Activated CD8-positive, alpha-beta memory T cell treated with anti-CD3 and anti-CD28 coated beads for 24 hours (primary cell): ENCODE measurements at places on chromosomes 7 and 10.

GRCh38 chr7:116741625-116742316 is 69.8 kb downstream of the MET start:
- DNase-seq = no peak

DNA sequence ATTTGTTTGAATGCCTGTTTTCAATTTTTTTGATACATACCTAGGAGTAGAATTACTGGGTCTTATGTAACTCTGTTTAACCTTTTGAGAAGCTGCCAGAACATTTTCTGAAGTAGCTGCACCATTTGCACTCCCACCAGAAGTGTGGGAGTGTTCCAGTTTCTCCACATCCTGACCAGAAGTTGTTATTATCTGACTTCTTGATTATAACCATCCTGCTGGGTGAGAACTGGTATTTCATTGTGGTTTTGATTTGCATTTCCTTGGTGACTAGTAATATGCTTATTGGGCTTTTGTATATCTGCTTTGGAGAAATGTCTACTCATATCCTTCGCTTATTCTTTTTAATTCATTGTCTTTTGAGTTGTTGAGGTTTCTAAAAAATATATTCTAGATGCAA is 117.2 kb upstream of the GLCCI1 start:
- no peak for DNase-seq

DNA sequence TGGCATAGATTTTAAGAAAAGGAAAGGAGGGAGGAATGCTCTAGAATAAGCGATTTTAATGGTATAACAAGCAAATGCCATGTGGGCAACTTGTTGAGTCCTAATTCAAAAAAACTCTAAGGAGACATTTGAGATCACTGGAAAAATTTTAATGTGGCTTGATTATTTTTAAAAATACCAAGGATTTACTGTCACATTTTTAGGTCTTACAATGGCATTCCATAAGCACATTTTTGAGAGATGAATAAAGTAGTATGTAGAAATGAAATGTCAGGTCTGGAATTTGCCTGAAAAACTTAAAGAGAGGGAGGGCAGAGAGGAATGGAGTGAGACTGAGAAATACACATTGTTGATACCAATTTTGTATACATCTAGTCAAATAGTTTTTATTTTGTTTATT is 20.3 kb downstream of the NCAPG2 start:
- no peak for DNase-seq

DNA sequence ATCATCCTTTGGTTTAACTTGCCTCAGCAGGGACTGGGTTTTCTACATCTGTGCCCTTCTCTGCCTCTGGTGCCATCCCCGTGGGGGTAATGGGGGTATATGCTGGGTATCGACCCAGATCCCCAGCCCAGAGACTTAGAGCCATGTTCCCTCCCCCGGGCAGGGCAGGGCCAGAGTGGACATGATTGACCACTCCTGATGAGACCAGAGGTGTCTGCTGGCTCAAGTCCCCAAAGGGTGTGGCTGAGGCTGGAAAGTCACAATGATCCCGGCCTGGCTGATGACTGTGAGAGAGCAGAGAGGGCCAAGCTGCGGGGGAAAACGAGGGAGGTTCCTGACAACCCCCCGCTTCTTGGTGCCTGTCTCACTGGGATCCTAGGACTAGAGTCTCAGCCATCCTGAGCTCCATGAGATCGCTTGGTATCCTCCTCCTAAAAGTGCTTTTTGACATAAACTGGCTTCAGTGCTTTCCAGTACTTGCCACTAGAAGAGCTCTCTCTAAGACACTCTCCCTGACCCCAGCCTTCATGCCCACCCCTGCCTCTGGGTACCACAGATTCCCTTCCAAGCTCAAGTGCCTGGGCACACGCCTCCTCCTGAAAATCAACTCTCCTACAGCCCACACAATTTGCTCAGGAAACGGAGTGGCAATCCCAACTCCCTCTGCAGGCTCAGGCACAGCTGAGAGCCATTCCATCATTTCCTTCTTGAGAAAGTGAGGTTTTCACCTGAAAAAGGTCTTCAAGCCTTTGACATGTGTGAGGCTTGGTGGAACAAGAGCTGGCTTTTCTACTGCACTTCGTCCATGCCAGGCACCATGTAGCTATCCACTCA is 33.9 kb downstream of the DRGX start:
- DNase-seq = peak; percentile 42

DNA sequence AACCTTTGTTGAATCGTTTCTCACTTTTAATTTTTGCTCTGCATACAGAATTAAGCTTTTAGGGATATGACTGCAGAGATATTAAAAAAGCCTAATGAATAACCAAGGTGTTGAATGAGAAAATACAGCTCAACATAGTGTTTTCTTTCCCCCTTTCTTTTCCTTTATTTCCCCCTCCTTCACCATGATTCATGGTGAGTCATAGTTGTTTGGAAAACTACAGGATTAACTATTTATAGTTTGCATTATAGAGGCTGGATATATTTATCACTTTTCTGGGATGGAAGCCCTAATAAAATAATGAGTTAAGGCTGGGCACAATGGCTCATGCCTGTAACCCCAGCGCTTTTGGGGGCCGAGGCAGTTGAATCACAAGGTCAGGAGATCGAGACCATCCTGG is 115.0 kb downstream of the DNAJB9 start:
- no peak for DNase-seq

- DNase-seq = peak; percentile 67
Observed at GRCh38 chr10:79445977-79446757, 743 bp upstream of the ZCCHC24 start.

DNA sequence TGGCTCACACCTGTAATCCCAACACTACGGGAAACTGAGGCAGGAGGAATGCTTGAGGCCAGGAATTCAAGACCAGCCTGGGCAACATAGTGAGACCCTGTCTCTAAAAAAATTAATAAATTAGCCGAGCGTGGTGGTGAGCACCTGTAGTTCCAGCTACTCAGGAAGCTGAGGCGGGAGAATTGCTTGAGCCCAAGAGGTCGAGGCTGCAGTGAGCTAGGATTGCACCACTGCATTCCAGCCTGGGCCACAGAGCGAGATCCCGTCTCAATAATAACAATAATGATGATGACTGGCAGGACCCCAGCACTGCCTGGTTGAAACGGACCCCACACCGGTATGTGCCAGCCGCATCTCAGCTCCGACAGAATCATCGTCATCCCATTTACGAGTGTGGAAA is 93.0 kb downstream of the ELFN1 start:
- DNase-seq = no peak

DNA sequence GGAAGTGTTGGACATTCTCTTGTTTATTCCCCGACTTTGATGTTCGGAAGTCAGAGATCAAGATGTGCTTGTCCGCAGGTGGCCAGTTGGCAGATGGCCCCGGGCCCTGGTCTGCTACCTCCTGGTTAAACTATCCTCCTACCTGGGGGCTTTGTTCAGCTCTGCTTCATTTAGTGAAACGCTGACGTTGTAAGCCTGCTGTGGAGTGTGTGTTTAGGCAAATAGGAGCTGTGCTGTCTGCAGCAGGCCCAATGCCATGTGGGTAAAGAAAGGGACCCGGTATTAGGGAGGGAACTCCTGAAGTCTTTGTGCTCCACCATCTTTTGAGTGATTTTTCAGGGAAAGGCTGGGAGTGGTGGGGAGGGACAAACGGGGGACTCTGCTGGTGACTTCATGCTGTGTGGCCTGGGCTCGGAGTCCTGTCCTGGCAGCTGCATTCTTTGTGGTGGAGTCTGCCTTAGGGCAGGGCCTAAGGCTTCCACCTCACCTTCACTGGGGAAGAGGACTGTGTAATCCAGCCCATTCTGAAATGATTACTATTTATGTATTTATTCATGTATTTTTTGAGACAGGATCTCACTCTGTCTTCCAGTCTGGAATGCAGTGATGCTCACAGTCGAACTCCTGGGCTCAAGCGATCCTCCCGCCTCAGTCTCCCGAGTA is 171.1 kb upstream of the KLF6 start:
- DNase-seq = no peak

DNA sequence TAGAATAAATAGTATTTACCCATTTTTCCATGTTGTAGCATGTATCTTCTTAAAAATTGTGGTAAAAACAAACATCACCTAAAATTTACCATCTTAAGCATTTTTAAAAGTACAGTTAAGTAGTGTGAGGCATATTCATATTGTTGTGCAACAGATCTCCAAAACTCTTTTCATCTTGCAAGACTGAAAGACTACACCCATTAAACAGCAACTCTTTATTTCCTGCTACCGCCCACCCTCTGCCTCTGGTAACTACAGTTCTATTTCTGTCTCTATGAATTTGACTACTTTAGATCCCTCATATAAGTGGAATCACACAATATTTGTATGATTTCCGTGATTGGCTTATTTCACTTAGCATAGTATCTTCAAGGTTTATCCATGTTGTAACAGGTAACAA is 40.0 kb upstream of the AGBL3 start:
- DNase-seq = no peak

GRCh38 chr10:46526682-46527038 is 29.8 kb downstream of the GPRIN2 start:
- no peak for DNase-seq

- DNase-seq = no peak
Observed at GRCh38 chr7:142139597-142140400, 28.3 kb downstream of the MGAM2 start.

DNA sequence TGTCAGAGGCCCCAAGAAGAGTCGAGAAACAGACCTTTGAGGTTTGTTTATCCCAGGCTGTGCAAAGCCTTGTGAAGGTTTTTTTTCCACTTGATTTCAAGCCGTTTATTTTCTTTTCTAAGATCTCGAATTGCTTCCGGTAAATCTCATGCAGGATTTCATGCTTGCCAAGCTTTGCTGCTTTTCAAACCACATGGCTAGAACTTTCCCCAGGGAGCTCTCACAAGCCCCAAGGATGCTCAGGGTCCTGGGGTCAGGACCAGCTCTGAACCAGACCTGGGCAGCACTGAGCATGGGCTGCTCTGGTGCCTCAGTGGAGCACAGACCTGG is 48.0 kb upstream of the AQP1 start:
- no peak for DNase-seq

DNA sequence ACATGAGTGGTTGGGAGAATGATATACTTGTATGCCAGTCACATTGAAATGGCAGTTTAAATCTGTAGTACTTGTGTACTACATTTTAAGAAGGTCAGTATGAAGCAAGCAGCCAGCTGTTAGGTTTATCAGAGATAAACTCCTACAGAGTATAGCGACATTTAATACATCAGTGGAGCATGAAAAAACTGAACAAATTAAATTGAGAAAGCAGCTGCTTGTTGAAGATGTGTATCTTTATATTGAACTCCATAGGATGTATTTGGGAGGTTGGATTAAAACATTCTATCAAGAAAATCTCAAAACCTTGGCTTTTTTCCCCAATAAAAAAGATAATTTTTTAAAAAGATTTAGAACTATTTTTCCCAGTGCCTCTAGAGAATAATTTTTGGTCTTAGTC is 47.8 kb downstream of the PHF14 start:
- no peak for DNase-seq

- DNase-seq = no peak
Observed at GRCh38 chr7:47294556-47295222, 287.2 kb downstream of the TNS3 start.

- no peak for DNase-seq
Observed at GRCh38 chr7:145088111-145088745, 252.4 kb upstream of the TPK1 start.

DNA sequence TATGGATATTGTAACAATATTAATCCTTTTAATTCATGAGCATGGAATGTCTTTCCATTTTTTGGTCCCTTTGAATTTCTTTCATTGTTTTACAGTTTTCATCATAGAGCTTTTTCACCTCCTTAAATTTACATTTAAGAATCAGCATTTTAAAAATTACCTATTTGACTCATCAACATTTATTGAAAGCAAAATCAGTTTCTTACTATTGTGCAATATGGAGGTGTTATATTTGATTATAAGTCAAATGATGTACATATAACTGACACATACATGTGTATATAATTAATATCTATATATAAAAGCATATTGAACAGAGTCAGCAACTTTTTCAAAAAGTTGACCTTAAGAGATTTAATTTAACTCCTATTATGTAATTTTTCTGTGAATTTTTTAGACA is 52.2 kb downstream of the SHOC2 start:
- no peak for DNase-seq

DNA sequence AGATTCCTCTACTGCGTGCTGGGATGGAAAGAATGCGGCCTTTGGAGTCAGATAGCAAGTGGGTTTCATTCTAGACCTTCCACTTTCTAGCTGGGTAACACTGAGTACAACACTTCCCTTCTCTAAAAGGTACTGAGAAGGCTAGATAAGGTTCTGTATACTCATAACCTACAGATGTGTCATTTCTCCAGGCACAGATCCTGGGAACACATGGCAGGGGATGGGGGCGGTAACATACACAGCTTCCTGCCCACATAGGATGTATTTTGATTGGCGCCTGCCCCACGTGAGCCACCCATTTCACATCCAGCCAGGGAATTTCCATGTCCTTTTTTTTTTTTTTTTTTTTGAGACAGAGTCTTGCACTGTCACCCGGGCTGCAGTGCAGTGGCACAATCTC is 31.8 kb downstream of the KLRG2 start:
- DNase-seq = no peak

DNA sequence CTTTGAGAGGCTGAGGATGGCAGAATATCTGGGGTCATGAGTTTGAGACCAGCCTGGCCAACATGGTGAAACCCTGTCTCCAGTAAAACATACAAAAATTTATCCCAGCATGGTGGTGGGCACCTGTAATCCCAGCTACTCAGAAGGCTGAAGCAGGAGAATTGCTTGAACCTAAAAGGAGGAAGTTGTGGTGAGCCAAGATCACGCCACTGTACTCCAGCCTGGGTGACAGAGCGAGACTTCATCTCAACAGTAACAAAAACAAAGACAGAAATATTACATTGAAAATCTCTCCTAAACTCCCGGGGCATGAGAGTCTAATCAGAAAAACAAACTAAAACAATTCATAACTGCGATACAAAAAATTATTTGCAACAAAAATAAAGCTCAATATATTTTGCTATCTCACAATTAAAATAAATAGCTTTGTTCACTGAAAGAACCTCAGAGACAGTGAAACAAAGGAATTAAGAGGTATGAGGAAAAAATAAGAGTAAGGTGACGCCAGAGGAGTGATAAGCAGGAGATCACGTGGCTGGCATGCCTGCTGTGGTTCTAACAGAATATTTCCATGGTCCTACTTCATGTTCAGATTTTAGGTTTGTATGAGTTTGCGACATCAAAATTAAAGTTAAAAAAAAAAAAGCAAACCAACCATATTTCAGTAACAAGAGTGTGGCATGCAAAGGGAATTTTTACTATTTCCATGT is 527.7 kb upstream of the POM121L12 start:
- no peak for DNase-seq

GRCh38 chr10:62077330-62078015 is 176.0 kb downstream of the ARID5B start:
- DNase-seq = no peak

DNA sequence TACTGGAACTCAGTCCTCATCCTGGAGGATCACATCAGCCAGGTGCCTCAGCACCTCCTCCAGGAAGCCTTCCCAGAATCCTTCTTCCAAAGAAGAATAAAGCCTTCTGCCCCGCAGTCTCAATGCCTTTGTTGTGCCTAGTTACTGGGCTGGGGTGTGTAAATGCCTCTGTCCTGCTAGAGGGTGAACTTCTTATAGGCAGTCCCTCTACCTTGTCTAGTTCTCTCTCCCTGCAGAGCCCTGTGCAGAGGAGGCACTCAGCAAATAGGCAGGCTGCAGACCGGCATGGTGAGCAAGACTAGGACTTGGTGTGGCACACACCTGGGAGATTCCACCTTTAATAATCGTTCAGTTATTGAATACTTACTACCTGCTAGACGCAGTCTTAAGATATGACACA is 104.7 kb upstream of the PCBD1 start:
- DNase-seq = no peak

GRCh38 chr7:107046491-107047259 is 2.2 kb downstream of the PRKAR2B start:
- DNase-seq = no peak
